ENCODE measurements at places on chromosomes 1 and 21.
A peak's percentile ranks its signal among the peaks of the same experiment; 100 is the strongest.

GRCh38 chr1:172630056-172630818 is 28.7 kb upstream of the FASLG start:
- DNase-seq = peak; percentile 44

DNA sequence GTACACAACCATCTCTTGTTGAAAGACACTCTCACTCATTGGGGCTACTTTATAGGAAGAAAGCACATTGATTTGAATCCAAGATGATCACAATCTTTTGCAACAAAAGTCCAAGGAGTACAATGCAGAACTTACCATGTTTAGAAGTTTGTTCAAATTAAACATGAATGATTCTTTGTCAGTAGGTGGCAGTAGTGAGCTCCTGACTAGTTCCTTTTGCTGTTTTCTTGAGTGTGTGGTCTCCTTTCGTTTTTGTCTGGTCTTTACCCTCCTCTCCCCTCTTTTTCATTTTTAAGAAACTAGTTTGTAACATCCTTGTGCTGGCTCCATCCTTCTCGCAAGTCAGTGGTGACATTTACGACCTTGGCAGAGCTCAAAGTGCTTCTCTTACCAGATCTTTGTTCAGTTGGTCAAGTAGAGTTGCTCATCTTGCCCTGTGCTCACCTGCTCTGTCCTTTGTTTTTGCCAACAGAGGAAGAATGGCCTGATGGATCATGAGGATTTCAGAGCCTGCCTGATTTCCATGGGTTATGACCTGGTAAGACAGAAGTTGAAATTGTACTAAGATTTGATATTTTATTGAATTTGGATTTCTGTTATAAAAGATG is 35.7 kb upstream of the MTR start:
- DNase-seq = peak; percentile 69

GRCh38 chr1:169046671-169047070 is 59.8 kb upstream of the ATP1B1 start:
- DNase-seq = no peak

DNA sequence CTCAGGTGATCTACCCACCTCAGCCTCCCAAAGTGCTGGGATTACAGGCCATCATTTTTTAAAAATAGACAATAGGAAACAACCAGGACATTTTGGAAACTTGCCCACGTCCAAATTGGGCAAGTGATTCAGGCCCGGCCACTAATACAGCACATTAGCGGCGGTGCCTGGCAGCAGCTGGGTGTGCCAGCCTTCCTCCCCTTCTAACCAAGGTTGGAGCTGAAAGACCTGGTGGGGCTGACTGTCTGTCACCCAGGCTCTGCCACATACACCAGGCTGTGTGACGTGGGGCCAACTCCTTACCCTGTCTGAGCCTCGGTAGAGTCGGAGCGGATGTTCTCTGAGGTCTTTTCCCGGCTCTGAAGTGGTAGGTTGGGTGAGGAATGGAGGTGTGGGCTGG is 29.6 kb upstream of the TMEM51 start:
- no peak for DNase-seq

DNA sequence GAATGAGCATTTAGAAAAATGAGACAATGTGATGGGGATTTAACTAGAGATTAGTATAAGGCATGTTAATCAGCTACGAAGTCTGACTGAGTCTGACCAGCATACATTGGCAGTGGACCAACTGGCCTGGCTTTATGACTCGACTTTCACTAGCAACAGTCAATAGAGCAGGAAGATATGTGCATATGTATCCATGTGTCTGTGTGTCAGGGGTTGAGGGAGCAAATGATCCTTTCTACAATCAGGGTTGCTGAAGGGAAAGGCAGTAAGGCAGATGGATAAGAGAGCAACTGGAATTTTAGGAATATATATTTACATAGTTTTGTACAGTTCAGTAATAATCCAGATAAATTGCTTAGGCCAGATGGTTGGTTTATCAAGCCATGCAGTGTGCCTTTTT is 645.6 kb downstream of the PLA2G4A start:
- DNase-seq = no peak

DNA sequence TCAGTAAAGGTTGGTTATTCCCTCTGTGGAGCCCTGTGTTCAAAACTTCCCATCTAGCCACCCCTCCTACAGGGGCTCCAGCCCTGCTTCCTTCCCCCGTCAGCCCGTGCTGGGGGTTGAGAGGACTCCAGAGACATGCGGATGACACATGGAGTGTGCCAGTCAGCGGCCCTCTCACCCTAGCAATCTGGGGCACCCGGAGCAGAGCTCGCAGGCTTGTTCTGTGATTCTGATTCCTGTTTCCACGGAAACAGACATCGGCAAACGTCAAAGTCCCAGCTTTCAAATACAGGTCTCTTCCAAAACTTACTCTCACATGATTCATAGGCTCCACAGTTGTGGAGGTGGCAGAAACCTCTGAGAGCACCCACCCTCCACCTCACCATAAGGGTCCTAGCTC is 9.8 kb upstream of the SSBP3 start:
- DNase-seq = no peak

- peak; percentile 98 for DNase-seq
Observed at GRCh38 chr1:168121401-168122011, 15.2 kb downstream of the GPR161 start.

- DNase-seq = no peak
Observed at GRCh38 chr1:53140451-53140850, 2.0 kb downstream of the SLC1A7 start.

GRCh38 chr1:52857443-52857842 is 14.9 kb downstream of the ZYG11A start:
- DNase-seq = no peak

GRCh38 chr1:12709091-12709491 is 6.8 kb upstream of the AADACL3 start:
- peak; percentile 15 for DNase-seq

DNA sequence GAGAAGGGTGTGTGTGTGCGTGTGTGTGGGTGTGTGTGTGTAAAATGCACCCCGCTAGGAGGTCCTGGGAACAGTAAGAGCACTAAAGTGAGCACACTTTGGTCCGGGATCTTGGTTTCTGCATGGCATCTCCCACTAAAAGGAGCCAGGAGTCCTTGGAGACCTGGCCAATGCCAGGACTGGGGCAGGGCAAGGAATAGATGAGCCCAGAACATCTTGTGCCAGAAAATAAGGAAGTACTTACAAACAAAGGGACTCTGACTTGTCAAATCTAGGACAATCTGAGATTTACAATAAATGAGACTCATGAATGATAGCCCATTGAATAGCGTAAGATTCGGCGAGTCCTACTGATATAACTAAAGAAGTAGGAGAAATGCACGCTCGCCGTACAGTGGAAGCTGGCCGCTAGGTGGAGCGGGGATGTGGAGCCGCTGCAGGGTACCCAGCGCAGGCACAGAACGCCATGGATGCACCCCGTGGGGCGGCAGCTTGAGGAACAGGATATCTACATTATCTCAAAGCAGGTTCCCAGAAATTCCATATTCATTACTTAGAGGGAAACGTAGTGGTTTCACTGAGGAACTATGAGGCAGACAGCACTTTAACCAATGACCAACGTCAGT is 7.1 kb downstream of the SLC37A1 start:
- no peak for DNase-seq

- DNase-seq = peak; percentile 22
Observed at GRCh38 chr1:10909697-10910680, 102.5 kb upstream of the TARDBP start.

- DNase-seq = peak; percentile 61
Observed at GRCh38 chr1:41361495-41362356, 492 bp downstream of the FOXO6 start.

GRCh38 chr1:64292399-64292798 is 89.0 kb downstream of the UBE2U start:
- DNase-seq = no peak

Data from cardiac muscle cell (in vitro differentiated cells and primary cell).